ENCODE measurements at places on chromosomes 1 and 21. TPM values are rescaled to one million over a fixed set of nuclear protein-coding genes. Genes with fewer than 3 reads are reported as not detected.

Gene GBP5
- total RNA-seq: 0.09 TPM

Gene CDK18
- total RNA-seq: 0.55 TPM

Gene SLC44A5
- 0.09 TPM for total RNA-seq

Gene ARID4B
- total RNA-seq: 38.7 TPM

Gene DUSP10
- total RNA-seq: 29.4 TPM

Gene OR6N1
- total RNA-seq: not detected

Gene EPS8L3
- not detected for total RNA-seq

Gene RGS18
- total RNA-seq: 0.43 TPM

Gene AMY1A
- not detected for total RNA-seq

Gene FCRL4
- total RNA-seq: not detected

Gene HSD3B2
- not detected for total RNA-seq

Gene PLPPR5
- not detected for total RNA-seq

Gene MYOG
- total RNA-seq: not detected

Gene EPHA2
- 11.7 TPM for total RNA-seq

Gene HSD3B1
- not detected for total RNA-seq

Gene KLHDC8A
- total RNA-seq: not detected

Gene TMPRSS15
- total RNA-seq: not detected

Gene PCP4L1
- total RNA-seq: not detected

Gene PSEN2
- total RNA-seq: 20.1 TPM

Gene CHI3L1
- 35.3 TPM for total RNA-seq

Gene TNFRSF18
- not detected for total RNA-seq

Gene KRTAP11-1
- not detected for total RNA-seq

Gene CD84
- not detected for total RNA-seq

Gene LIPI
- total RNA-seq: not detected

Gene GPR37L1
- total RNA-seq: under 0.01 TPM

Gene CD52
- total RNA-seq: not detected

Gene S100A8
- not detected for total RNA-seq

Gene FAM72C
- 0.28 TPM for total RNA-seq

Gene CRYAA
- total RNA-seq: not detected

Gene RPF1
- total RNA-seq: 26.2 TPM

Gene PTGS2
- 53.3 TPM for total RNA-seq

Gene TCHHL1
- total RNA-seq: not detected

Gene NTRK1
- total RNA-seq: not detected

Gene MAST2
- 10.7 TPM for total RNA-seq

Gene GBP4
- 2.6 TPM for total RNA-seq

Gene ACKR1
- not detected for total RNA-seq

Gene CFHR1
- not detected for total RNA-seq

Gene PPIAL4G
- total RNA-seq: not detected

All from smooth muscle cell of bladder (primary cell).